ENCODE measurements at places on chromosomes 6 and 20. TPM values are rescaled to one million over a fixed set of nuclear protein-coding genes. Genes with fewer than 3 reads are reported as not detected.

DNA sequence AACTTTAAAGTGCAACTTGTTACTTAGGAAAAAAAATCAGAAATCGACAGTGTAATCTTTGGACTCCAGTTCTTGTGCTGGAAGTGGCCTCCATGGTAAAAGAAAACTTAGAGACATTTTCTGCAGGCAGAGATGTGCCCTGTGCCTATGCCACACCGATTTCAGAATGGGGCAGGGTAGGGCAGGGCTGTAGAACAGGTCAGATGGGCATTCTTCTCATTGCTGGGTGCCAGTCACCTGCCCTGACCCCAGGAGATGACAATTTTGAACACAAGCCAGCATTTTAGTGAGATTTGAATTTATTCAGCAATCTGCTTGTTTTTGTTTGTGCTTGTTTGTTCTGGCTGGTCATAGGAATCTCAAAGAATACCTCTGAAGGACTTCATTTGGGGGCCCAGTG is 63.3 kb downstream of the SASH1 start:
- DNase-seq, result no peak
- H3K4me1 ChIP-seq, result peaks cover 10% of the 10 kb centered on the region
- H3K36me3 ChIP-seq, result no peaks in the 10 kb centered on the region
- H3K4me3 ChIP-seq, result no peak overlapping the region

DNA sequence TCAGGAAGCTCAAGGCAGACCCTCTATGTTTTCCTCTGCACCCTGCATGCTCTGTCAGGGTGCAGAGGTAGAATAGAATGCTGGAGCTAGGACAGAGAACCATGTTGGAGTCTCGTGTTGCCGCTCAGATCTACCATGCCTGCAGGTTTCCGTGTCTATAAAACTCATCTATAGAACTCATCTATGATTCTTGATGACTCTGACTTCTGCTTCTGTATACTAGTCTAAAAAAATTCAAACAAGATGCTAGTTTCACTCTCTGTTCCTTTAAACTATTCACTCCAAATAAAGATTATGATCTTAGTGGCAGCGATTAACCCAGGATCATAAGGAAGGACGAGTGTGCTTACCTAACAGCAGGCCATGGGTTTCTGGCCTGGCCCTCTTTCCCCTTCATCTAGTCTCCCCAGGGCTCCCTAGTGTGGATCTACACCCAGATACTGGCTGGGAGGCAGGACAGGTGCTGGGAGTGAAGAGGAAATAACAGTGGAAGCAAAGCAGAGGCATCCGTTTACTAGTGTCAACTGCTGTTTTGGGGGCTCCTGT is 162.7 kb upstream of the SUPT3H start:
- H3K27me3 ChIP-seq, result no peaks in the 10 kb centered on the region
- H3K36me3 ChIP-seq, result peaks cover 12% of the 10 kb centered on the region
- peaks cover 27% of the 10 kb centered on the region for H3K4me1 ChIP-seq
- DNase-seq, result no peak
- H3K4me3 ChIP-seq, result no peak overlapping the region

- H3K27ac ChIP-seq, result no peak overlapping the region
- DNase-seq, result no peak
- no peaks in the 10 kb centered on the region for H3K36me3 ChIP-seq
- H3K27me3 ChIP-seq, result no peaks in the 10 kb centered on the region
- H3K4me1 ChIP-seq, result peaks cover 44% of the 10 kb centered on the region
Measured at GRCh38 chr6:7142918-7143475, 35.2 kb downstream of the RREB1 start.

- no peak overlapping the region for H3K4me3 ChIP-seq
- no peak for DNase-seq
- no peak overlapping the region for H3K27ac ChIP-seq
- peaks cover 7% of the 10 kb centered on the region for H3K4me1 ChIP-seq
- H3K27me3 ChIP-seq, result no peaks in the 10 kb centered on the region
Measured at GRCh38 chr20:40957265-40957760, 71.3 kb upstream of the TOP1 start.

GRCh38 chr6:45697605-45698004 is 318.1 kb downstream of the CLIC5 start:
- H3K4me3 ChIP-seq, result no peak overlapping the region
- H3K27me3 ChIP-seq, result no peaks in the 10 kb centered on the region
- DNase-seq, result peak; percentile 83
- peaks cover 18% of the 10 kb centered on the region for H3K4me1 ChIP-seq

DNA sequence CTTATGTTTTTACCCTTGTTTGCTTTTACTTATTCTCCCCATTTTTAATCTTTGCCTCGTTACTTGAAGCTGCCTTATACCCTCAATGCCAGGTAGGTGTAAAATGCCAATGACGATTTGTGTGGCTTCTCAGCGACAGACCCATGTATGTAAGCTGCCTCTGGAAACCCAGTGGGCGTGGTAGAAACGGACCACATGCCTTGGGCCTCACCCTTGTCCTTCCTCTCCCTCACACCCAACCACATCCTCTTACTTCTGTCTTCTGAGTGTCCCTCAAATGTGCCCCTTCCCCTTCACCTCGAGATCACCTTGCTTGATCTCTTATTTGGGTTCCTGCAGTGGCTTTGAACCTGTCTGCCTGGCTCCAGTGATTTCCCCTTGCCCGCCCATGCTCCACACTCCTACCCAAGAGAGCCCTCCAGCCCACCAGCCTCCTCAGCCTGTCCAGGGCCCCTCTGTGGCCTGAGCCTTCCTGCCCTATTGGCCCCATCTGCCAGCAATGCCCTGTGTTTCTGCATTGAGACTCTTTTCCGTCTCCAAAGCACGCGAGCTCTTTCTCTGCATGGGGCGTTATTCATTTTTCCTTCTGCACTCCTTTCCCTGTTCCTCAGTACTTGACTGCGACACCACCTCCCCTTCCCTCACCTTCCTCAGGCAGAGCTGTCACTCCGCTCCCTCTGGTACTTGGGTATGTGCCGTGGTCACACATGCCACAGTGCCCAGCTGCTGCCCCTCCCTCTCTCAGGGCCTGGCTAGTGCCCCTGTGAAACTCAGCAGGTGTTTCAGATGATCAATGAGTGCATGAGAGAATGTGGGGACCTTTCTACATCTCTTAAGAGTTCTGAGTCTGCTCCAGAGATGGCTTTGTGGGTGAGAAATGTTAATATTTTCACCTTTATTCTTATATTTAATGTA is 115.4 kb downstream of the SLX4IP start:
- no peaks in the 10 kb centered on the region for H3K36me3 ChIP-seq
- H3K27ac ChIP-seq, result no peak overlapping the region
- no peaks in the 10 kb centered on the region for H3K27me3 ChIP-seq
- H3K4me1 ChIP-seq, result peaks cover 4% of the 10 kb centered on the region
- H3K4me3 ChIP-seq, result no peak overlapping the region
- DNase-seq, result no peak

DNA sequence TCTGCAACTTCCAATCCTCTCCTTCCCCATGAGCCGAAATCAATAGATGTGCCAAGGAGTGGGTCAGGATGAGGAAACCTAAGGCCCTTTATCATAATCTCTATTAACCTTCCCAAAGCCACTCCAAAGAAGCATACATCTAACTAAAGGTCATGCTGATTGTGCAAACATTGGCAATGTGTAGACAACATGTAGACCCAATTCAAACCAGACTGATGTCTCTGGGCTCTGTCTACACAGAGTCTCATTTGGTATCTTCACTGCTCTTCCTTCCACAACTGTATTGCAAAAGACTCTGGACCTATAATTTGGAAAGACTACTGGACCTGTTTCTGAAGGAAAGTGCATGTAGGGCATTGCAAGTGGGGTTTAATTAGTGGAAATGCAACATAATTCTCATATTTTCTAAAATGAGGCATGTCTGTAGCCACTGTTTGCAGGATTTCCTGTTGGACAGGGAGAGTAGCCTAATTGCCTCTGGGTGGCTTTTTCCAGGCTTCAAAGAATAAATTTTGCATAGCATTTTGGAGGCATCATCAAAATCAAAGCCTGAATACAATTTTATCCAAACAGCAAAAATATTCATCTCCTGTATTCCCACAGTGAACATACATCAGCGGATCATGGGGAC is 35.0 kb upstream of the MLIP start:
- H3K27ac ChIP-seq, result no peak overlapping the region
- no peaks in the 10 kb centered on the region for H3K27me3 ChIP-seq
- H3K4me3 ChIP-seq, result no peak overlapping the region

DNA sequence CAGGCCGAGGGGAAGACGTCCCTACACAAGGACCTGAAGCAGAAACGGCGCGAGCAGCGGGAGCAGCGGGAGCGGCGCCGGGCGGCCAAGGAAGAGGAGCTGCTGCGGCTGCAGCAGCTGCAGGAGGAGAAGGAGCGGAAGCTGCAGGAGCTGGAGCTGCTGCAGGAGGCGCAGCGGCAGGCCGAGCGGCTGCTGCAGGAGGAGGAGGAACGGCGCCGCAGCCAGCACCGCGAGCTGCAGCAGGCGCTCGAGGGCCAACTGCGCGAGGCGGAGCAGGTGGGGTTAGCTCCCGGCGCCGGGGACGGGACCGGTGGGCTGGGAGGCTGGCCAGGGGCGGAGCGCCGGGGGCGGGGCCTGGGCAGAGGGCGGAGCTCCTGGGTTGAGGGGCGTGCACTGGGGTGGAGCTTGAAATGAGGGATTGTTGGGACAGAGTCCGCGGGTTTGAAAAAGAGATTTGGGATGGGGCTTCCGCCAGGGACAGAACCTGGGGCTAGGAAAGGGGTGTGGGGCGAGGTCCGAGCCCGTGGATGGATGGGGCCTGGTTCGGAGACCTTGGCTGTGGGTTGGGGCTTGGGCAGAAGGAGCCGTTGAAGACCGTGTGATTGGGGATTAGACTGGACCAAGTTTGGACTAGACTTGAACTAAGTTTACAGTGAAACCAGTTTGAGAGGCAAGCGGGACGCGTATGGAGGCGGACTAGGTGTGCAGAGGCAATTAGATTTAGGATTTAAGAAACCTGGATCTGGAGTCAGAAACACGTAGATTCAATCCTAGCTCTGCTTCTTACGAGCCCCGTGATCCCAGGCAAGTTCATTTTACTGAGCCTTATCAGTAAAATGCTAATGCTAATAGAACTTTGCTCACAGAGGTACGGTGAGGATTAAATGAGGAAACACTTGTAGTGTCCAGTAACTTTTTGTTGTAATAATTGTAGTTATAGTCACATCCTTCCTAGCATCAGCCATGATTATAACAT is 20.9 kb downstream of the DEF6 start:
- H3K4me1 ChIP-seq, result peaks cover 9% of the 10 kb centered on the region
- no peaks in the 10 kb centered on the region for H3K36me3 ChIP-seq
- no peaks in the 10 kb centered on the region for H3K27me3 ChIP-seq
- peak; percentile 98 for DNase-seq

DNA sequence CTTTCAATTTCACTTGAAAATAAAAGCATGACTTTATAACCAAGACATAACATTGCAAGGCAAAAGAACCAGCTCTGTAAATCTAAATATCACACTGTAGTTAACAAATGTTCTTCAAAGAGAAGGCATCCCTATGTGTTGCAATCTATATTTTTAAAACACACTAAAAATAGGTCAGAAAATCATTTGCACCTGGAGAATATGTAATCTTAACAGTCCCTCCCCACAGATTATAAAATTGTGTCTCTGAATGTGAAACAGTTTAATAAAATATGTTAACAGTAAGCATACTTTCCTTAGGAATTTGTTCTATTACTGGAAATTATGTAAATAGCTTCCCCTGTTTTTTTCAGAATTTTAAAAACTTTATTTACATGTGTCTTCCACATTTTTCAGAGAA is 351.9 kb downstream of the COL12A1 start:
- H3K36me3 ChIP-seq, result no peaks in the 10 kb centered on the region
- no peaks in the 10 kb centered on the region for H3K4me1 ChIP-seq
- no peak overlapping the region for H3K27ac ChIP-seq
- no peak for DNase-seq
- no peaks in the 10 kb centered on the region for H3K27me3 ChIP-seq
- no peak overlapping the region for H3K4me3 ChIP-seq

DNA sequence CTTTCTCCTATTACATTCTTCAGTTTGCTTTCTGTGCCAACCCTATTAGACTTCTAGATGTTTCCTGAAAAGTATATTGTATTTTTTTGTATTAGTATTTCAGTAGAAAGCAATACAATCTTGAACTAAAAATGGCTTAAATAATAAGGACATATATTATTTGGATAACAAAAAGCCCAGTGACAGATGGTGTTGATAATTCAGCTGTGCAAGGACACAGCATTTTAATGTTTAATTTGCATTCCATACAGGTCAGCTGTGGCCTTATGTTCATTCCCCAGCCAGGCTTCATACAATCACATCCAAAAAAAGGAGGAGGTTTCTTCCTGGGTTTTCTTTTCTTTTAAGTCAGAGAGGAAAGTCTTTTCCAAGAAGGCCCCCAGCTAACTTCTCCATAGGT is 236.9 kb downstream of the CD109 start:
- no peak overlapping the region for H3K4me3 ChIP-seq
- peaks cover 8% of the 10 kb centered on the region for H3K27me3 ChIP-seq
- no peaks in the 10 kb centered on the region for H3K4me1 ChIP-seq

DNA sequence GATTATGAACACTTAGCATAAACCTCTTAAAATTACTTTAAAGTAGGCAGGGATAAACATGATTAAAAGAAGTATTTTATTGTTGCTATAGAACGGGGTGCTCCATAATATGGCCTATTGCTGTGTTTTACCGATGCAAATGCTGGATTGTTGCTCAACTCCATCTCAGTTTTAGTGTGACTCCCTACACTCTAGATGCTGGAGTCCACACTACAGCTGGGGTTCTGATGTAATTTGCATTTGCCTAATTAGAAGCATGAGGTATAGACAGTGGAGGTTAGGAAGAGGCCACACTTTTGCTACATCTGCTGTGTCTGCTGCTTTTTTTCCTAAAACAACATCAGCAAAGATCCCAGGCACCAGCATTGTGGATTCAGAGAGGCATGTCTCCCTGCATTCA is 6.7 kb upstream of the HMGN3 start:
- no peaks in the 10 kb centered on the region for H3K36me3 ChIP-seq
- no peak for DNase-seq
- no peaks in the 10 kb centered on the region for H3K4me1 ChIP-seq
- no peak overlapping the region for H3K27ac ChIP-seq
- no peak overlapping the region for H3K4me3 ChIP-seq
- H3K27me3 ChIP-seq, result no peaks in the 10 kb centered on the region

- no peak overlapping the region for H3K27ac ChIP-seq
Measured at GRCh38 chr6:146212781-146213180, 183.9 kb downstream of the GRM1 start.

- no peak for DNase-seq
- H3K36me3 ChIP-seq, result no peaks in the 10 kb centered on the region
- H3K4me1 ChIP-seq, result peaks cover 21% of the 10 kb centered on the region
- no peaks in the 10 kb centered on the region for H3K27me3 ChIP-seq
- H3K4me3 ChIP-seq, result no peak overlapping the region
- H3K27ac ChIP-seq, result no peak overlapping the region
Measured at GRCh38 chr6:140460267-140460666, 1085.8 kb upstream of the CITED2 start.

RBPJL gene
- total RNA-seq, result not detected

TRIM40 gene
- not detected for total RNA-seq

CAP2 gene
- 10.0 TPM for total RNA-seq

BTN1A1 gene
- under 0.01 TPM for total RNA-seq

KIF6 gene
- 1.4 TPM for total RNA-seq

OPRM1 gene
- not detected for total RNA-seq

HLA-C gene
- total RNA-seq, result 477 TPM

UNC5CL gene
- total RNA-seq, result under 0.01 TPM

BPIFB2 gene
- not detected for total RNA-seq

SEMG1 gene
- total RNA-seq, result not detected

PRR18 gene
- total RNA-seq, result 0.29 TPM

CPNE5 gene
- not detected for total RNA-seq

Measured in osteoblast (primary cell).